ENCODE measurements at places on chromosomes 16 and 17. TPM values are rescaled to one million over a fixed set of nuclear protein-coding genes. Genes with fewer than 3 reads are reported as not detected.

- no peak for DNase-seq
Measured at GRCh38 chr16:56012482-56012811, 137.3 kb upstream of the CES5A start.

GRCh38 chr17:36937959-36938565, 787 bp downstream of the LHX1 start:
- no peak for DNase-seq

GRCh38 chr16:88534638-88535190, 35.5 kb upstream of the ZC3H18 start:
- peak; percentile 55 for DNase-seq

DNA sequence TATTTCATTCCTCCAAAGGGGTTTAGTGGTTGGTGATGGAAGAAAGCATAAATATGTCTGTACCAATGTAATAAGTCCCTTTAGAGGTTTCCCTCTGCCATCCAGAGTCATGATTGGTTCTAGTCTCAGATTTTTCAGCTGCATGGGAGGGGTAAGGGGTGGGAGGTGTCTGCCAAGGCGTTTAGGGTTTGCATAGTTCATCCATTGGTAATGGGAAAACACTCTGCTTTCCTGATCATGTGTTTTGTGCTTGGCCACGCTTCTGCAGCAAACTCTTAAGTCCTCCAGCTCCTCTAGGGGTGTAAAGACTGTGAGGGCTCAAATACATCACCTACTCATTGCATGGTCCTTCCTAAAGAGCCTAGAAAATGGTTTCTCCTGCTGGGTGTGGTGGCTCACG, 29.8 kb downstream of the LIG3 start:
- DNase-seq, result no peak

DNA sequence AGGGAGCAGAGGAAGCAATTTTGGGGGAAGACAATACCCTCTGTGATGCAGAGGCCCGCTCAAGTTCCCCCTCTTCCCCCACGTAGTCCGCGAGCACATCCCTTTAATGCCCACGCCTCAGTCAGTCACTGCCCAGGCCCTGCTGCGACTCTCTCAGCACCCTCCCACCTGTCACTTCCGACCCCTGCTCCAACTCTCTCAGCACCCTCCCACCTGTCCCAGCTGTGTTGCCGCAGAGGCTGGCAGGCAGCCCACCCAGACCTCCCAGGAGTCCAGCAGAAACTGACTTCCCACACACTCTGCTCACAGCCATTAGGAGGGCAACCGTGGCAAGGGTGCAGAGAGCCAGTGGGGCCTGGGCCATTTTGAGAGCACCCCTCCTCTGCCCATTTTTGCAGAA, 92.7 kb downstream of the WSCD1 start:
- no peak for DNase-seq

Gene MYO18A
- total RNA-seq, result 66.7 TPM
